ENCODE measurements at places on chromosomes 7 and 10.

DNA sequence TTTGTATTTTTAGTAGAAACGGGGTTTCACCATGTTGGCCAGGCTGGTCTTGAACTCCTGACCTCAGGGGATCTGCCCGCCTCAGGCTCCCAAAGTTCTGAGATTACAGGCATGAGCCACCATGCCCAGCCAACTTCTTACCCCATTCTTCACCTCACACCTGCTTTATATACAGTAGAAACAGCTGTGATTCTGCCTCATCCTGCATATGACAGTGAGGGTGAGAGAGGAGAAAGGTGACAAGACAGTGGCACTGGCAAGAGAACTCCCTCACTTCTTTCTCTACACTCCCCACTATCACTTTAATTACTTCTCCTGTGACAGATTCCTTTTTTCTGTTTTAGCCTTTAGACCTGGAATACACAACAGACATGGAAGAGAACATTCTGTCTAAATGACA is 61.8 kb upstream of the CAPZA2 start:
- DNase-seq: no peak

DNA sequence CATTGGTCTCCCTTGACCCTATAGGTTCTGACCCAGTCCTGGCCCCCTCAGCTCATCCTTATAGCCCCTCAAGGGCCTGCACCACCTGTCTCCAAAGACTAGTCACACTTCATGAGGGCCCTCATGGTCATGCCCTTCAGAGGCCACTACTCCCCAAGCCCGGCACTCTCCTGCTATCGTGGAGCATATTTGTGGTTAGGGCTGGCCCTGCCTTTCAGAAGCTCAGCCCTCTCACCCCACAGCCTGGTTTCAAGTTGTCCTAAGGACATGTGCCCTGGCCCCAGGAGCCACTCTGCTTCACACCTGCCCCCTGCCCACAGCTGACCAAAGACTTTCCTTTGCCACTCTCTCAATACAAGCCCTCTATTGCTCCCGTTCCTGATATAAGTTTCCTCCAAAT is 60.3 kb upstream of the LBX1 start:
- DNase-seq: no peak

DNA sequence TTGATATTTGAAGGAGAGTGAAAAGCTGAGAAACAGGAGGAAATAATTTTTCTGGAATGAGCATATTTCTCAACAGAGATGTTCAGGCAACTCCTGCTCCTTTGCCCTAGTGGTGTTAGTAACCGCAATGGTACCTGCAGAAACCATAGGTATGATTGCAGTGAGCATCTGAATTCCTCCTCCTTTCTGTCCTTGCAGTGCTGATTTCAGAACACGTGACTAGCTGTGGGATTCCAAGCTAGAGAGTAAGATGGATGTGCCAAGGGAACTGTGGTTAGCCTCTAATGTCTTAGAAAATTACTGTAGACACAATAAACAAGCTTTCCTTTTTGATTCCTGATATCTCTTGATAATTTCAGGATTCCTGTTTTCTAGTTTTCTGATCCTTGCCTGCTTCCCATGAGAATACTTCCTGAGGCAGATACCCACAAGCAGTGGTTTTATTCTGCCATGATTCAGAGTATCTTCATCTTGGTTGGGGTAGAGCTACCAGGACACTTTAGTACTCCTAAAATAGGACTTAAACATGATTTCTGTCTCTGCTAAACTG is 27.5 kb downstream of the LRGUK start:
- DNase-seq: no peak

DNA sequence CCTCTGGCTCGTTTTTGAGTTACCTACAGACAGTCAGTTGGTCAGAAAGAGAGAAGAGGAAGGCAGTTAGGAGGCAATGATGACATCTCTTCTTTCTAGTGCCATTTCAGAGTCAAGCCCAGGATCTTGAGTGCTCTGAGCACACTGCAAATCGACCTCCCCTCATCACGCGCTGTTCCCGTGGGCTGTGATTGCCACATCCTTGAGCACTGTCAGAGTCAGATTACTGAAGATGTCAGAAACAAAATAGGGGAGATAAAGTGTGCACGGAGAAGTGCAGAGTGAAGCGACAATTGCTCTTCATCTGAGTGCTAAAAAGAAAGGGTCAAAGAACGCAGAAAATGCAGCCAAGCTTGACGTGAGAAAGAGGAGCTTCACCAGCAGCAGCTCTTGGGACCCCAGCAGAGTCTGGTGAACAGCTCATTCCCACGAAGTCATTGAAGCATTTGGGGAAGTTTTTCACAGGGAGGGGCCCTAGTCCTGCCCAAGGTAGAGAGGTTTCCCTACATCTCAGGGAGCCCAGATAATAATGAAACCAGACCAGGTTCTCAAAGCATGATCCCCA is 661.7 kb upstream of the AUTS2 start:
- DNase-seq: no peak

- DNase-seq: no peak
Observed at GRCh38 chr7:8221567-8221966, 40.4 kb downstream of the ICA1 start.

DNA sequence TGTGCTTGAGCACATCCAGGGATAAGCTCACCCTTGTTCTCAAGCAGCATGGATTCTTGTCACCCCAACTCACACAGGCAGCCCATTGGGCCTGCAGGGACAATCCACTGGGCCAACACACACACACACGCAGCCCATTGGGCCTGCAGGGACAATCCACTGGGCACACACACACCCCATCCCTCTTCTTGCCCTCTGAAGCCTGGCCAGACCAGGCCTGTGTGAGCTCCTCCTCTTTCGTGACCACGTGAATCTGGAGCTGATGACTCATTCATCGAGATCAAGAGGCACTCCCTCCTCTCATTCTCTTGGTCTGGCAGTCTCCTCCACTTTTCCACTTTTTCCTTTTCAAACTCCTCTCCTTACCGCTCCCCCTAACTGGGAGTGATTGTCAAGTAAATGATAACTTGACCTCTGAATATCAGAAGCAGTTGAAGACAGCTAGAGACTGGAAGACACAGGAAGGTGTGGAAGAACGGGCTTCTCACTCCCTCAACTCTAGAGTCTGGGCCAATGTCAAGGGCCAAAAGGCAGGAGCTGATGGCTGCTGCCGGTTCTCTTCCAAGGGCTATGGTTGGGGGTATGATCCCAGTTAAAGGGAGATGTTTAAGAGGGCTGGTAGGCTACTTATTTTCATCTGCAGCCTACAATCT is 89.7 kb downstream of the HIPK2 start:
- DNase-seq: no peak

GRCh38 chr10:27536437-27536836 is 32.3 kb downstream of the RAB18 start:
- DNase-seq: no peak

- peak; percentile 20 for DNase-seq
Observed at GRCh38 chr7:150811-151221, 41.6 kb upstream of the FAM20C start.

- no peak for DNase-seq
Observed at GRCh38 chr10:48944171-48944570, 4.5 kb upstream of the LRRC18 start.

DNA sequence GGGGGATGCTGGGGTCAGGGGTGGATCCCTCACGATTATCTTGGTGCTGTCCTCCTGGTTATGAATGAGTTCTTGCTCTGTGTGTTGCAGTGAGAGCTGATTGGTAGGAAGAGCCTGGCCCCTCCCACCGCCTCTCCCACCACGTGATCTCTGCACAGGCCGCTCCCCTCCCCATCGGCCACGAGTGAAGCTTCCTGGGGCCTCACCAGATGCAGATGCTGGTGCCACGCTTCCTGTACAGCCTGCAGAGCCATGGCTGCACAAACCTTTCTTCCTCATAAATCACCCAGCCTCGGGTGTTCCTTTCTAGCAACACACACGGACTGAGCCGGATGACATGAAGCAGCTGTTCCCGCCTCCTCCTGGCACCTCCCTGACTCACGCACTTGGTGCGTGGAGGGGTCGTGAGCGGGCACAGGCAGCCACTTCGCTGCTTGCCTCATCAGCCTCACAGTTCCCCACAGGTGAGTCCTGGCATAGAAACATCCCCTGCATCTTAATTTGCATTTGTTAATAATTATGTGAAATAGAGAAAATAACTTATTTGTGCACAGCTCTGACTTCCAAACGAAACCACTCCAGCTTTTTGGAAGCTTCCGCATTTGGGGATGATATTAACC is 210.8 kb downstream of the ADARB2 start:
- no peak for DNase-seq

GRCh38 chr7:29189743-29190201 is 4.8 kb upstream of the CHN2 start:
- DNase-seq: peak; percentile 82

DNA sequence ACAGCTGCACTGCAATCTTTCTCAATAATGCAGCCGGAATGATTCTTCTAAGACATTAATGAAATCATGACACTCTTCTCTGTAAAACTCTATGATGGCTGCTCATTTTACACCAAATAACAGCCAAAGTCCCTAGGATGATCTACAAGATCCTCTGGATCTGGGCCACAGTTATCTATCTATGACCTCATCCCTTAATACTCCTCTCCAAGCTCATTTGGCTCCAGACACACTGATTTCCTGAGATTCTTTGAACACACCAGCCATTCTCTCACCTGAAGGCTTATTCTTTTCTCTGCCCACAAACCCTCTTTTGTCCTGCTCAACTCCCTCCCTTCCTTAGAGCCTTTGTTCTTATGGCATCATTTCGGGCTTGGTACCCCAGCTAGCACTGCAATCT is 577.4 kb upstream of the ANKRD30A start:
- no peak for DNase-seq

DNA sequence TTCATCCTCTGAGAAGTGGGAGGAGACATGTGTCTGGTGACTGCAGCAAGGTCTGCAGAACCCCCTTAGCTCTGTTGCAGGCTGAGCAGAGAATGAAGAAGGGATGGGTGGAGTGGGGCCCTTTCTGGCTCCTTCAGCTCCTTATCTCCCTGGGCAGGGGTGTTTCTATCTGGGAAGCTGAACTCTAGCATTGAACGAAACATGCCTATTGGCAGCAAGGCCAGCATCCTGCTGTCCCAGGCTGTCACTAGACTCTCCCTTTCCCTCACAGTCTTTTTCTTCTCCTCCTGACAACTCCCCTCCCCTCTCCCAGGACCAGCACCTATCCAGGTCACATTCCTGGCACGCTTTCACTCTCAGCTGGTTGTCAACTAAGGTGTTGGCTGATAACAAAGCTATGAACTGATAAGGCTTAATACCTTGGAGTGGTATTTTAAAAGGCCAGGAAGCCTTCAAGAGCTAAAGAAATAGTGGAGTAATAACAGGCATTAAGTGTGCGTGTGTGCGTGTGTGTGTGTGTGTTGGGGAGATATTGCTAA is 128.8 kb upstream of the FZD8 start:
- no peak for DNase-seq

DNA sequence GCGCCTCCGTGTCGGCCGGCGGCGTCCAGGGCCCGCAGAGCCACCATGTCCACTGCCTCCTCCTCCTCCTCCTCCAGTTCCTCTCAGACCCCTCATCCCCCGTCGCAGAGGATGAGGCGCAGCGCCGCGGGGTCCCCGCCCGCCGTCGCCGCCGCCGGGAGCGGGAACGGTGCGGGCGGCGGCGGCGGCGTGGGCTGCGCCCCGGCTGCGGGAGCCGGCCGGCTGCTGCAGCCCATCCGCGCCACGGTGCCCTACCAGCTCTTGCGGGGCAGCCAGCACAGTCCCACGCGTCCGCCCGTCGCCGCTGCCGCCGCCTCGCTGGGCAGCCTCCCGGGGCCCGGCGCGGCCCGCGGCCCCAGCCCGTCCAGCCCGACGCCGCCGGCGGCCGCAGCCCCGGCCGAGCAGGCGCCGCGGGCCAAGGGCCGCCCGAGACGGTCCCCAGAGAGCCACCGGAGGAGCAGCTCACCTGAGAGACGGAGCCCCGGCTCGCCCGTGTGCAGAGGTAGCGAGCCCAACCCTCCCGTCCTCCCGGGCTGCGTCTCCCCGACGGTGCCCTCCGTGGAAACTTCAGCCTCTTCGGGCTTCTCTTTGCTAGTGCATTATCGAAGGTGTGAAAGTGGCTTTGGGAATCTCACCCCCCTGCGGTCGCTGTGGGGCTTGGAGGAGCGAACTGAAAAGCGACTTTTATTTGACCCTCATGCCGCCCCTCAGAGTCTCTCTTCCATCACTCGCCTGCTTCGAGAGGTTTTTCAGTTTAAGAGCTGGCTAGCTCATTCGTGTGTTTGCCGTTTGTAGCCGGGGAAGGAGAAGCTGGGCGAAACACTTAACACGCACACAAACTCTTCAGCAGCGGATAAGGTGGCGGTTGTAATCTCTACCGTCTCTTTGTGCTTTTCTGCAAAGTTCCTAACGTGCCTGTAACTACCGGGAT is 975 bp downstream of the GLCCI1 start:
- DNase-seq: peak; percentile 84

- DNase-seq: peak; percentile 31
Observed at GRCh38 chr10:1559761-1560160, 177.6 kb downstream of the ADARB2 start.

GRCh38 chr10:1678084-1678483 is 59.2 kb downstream of the ADARB2 start:
- DNase-seq: no peak

GRCh38 chr10:4291990-4292389 is 507.0 kb upstream of the KLF6 start:
- DNase-seq: no peak

DNA sequence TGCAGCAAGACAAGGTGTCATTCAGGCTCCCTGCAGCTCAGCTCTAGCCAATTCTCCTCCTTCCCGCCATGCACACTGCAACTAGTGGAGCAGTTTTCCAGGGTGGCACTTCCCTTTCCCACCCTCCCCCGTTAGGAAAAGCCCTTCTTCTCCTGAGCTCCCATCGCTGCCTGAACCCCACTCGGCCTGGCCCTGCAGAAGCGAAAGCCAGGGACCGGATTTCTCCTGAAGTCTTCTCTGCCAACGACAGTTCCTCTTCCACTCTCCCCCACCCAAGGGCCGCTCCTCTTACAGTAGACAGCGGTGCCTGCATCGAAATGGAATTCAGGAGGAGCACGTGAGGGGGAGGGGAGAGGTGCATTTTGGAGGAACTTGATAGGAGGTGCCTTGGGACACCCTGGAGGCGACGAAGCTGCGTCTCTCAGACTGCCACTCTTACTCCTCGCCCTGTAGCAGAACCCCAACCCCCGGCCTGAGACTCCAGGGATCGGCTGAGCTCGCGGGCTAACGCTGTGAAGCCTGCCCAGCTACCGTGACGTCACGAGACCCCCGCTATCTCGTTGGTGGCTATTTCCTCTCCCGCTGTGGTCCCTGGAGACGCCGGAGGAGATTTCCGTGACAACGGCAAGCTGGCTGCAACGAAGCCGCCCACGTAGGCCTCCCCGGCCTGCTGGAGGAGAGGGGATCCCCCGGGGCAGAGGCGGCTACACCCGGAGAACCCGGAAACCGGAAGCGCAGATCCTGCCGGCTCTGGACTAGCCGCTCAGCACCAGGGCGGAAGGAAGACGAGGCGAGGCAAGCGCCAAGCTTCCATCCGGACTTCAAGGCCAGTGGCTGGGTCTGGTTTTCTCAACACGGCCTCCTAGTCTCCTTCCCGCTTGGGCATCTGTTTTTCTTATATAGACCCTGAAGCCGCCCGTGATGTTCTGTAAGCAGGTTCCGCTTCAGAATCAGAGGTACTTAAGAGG is 109.7 kb downstream of the RALA start:
- DNase-seq: peak; percentile 98
